Amniotic stem cell (primary cell): ENCODE measurements at places on chromosomes 5 and 9.

GRCh38 chr9:1294641-1295258 is 244.6 kb downstream of the DMRT2 start:
- DNase-seq, result no peak

- DNase-seq, result no peak
Observed at GRCh38 chr9:136501686-136502085, 18.8 kb upstream of the SEC16A start.

DNA sequence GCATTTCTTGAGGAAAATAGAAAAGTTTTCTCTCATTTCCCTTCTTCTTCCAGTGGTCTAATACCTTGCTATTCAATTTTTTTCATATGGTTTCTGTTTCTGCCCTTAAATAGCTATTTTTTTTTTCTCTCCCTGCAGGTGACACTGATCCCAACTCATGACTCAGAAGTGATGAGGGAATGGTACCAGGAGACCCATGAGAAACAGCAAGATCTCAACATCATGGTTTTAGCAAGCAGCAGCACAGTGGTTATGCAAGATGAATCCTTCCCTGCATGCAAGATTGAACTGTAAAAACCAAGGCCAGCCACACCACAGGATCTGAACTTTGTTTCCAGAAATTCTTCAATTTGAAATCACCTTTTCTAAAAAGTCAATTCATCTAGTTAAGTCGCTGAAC is 97.7 kb downstream of the MAP1B start:
- no peak for DNase-seq

DNA sequence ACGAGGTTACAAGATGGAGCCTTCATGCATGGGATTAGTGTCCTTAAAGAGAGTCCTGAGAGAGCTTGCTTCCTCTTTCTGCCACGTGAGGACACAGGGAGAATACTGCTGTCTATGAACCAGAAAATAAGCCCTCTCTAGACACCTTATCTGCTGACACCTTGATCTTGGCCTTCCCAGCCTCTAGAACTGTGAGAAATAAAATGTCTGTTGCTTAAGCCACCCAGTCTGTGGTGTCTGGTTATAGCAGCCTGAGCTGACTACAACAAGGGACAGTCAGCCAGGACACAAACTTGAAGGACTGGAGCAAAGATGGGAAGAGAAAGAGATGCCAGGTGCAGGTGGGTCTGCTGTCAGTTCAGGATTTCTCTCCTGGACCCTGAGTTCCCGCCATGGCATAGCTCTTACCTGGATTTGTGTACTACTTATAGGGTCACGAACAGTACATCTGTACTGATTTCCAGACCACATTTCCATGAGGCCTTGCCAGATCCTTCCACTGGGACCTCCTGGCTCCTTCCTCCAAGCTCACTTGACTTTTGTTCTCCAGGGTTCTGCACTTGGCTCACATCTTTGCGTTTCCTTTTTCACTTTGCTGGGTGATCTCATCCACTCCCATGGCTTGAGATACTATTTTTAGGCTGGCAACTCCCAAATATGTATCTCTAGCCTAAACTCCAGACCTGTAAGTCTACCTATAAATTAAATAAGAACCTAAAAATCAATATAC is 44.9 kb upstream of the LIFR start:
- no peak for DNase-seq

- DNase-seq, result peak; percentile 88
Observed at GRCh38 chr5:142215915-142216681, 107.5 kb downstream of the NDFIP1 start.

DNA sequence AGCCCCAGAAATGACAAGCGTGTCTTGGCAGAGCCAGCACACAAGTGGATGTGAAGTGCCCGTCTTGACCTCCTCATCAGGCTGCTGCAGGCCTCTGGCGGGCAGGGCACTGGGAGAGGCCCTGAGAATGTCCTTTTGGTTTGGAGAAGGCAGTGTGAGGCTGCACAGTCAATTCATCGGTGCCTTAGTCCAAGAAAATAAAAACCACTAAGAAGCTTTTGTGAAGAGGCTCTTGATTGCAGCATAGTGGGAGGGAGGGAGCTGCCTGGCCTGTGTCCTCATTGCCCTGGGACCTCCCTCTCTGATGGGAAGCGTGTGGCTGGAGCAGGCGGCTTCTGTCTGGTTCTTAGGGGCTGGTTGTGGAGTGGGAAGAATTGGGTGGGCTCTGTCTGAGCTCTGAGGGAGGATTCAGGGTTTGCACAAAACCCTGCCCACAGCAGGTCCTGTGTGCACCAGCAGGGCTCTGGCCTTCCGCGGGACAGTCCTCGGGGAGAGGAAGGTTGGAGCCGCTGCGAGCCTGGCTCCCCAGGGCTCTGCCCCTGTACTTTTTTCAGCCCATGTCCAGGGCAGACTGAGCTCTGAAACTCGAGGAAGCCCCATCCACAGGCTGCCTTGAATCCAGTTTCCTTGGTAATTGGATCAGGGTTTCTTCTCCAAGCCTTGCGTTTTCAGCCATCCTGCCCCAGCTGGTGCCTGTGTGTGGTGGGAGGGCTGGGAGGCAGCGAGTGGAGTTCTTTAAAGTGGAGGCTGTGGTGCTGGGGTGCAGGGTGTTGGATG is 1.1 kb downstream of the HRCT1 start:
- DNase-seq, result no peak

DNA sequence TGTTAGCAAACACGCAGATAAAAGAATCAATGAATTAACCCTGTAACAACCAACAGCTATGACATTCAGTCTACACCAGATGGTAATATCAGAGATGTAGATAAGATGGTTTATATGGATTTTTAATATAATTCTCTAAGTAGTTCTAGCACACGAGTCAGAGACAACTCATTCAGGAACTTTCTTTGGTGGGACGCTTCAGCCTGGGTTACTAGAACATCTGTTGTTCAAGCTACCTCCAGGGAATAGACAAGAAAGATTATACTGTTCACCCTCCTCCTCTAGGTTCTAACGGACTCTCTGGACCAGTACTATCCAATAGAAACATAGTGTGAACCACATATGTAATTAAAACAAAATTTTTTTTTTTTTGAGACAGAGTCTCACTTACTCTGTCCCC is 73.8 kb downstream of the RAPGEF1 start:
- DNase-seq, result no peak

GRCh38 chr5:135631391-135631790 is 52.6 kb upstream of the CXCL14 start:
- DNase-seq, result no peak

DNA sequence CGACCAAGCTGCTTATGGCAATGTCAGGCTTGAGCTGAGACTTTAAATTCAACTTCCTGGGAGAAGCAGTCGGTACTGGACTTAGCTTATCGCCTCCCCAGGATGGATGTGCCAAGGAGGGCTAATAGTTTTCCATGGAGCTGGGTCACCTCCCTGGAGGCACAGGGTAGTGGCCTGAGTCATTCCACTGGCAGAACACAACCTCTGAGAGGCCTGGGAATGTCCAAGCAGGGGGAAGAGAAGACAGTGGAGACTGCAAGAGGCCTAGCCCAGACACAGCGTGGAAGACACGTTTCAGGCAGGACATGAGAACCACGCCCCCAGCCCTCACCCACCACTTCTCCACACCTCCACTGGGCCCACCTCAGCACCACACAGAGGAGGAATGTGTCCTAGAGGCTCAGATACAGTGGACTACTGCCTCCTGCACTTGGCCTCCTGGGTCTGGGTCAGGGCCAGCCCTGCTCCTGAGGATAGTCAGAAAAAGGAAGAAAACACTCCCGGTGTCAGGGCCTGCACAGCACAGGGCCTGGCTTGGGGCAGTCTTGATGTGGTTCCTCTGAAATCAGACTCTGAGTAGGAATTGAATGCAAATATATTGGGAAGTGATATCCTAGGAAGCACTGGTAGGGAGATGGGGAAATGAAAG is 171.8 kb downstream of the FSTL4 start:
- no peak for DNase-seq

GRCh38 chr5:124843596-124843899 is 97.1 kb upstream of the ZNF608 start:
- no peak for DNase-seq

DNA sequence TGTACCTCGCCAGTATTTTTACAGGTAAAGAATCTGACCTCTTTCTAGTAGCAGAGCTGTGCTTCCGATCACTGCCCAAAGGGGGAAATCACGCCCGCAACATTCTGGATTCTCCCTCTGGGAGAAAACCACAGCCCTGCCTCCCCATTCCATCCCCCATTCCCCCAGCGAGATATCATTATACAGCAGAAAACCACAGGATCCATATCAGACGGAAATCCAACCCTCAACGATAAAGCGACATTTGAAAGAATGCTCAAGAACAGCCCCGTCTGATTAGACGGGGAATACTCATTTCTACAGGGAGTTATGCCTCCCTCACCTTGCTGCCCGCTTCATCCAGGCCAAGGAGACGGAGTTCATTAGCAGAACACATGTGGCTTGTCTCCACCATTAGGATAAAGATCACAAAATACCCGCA is 172.8 kb downstream of the COL23A1 start:
- DNase-seq, result no peak

DNA sequence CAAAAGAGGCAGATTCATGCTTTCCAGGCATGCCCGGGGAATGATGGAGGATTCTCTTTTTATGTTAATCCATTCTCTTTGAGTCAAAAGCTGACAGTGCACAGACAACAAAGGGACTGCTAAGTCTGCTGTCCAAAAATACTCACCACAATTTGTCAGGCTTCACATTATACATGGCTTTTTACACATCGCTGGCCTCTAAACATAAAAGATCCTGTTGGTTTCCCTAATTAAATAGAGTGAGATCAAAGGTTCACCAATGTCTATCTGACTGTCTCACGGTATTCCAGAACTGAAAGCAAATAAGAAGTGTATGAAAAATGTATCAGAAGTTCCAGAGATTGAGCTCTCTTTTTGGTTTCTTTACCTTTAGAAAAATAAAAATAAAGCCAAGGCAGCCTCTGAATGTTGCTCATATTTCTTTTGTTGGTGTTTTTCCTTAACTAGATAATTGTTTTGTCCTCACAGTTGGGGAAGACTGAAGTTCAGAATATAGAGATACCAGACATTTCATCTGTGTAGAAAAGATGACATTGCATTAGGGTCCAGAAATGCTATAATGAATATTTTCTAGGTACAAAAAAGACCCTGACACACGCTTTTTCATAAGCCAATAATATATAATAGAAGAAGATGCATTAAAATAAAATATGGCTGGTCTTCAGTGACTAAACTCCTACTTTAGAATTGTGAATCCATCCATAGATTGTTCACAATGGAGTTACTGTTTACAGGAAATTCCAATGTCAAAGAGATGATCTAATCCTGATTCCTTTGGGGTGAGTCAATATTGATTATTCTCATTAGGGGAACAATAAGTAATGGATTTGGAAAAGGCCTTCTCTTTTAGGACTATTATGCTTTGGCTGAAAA is 688.2 kb upstream of the CDH6 start:
- DNase-seq, result no peak

GRCh38 chr5:33321026-33321425 is 119.7 kb upstream of the TARS1 start:
- DNase-seq, result peak; percentile 80

GRCh38 chr5:138463419-138464007 is 1.8 kb upstream of the EGR1 start:
- peak; percentile 59 for DNase-seq

- no peak for DNase-seq
Observed at GRCh38 chr5:111855356-111855755, 98.4 kb upstream of the NREP start.

DNA sequence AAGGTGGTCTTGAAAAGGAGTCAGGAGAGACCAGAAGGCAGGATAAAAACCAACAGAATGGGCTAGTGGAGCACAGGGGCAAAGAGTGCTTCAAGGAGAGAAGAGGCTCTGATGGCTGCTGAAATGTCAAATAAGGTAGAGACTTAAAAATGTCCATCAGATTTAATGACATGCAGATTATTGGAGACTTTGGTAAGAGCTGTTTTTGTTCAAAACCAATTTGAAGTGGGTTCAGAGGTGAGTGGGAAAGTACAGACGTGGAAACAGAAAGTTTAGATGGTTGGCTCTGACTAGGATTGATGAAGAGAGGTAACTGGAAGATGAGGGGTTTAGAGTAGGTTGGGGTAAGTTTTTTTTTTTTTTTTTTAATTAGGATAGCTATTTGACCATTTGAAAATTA is 14.1 kb downstream of the SLC25A46 start:
- no peak for DNase-seq

- DNase-seq, result no peak
Observed at GRCh38 chr5:127673117-127673800, 24.4 kb downstream of the CTXN3 start.

DNA sequence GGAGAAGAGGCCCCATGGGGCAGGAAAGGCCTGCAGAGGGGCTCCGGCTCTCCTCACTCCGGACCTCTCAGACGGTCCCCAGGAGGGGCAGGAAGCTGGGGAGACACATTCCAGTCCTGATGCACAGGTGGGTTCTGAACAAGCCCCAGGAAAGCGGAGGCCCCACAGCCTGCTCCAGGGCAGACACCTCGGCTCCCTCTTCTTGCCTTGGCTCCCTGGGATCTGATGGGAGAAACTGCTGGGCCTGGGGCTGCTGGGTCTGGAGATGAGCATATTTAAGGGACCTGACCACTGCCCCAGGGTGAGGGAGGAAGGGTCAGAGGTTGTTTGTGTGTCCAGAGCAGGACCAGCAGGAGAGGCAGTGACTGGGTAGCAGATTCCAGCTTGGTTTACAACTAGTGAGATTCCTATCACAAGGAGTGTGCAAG is 1.2 kb downstream of the CORO2A start:
- DNase-seq, result no peak

- DNase-seq, result no peak
Observed at GRCh38 chr9:117415358-117415914, 579 bp upstream of the ASTN2 start.

GRCh38 chr9:133506653-133507038 is 18.1 kb downstream of the MYMK start:
- no peak for DNase-seq

DNA sequence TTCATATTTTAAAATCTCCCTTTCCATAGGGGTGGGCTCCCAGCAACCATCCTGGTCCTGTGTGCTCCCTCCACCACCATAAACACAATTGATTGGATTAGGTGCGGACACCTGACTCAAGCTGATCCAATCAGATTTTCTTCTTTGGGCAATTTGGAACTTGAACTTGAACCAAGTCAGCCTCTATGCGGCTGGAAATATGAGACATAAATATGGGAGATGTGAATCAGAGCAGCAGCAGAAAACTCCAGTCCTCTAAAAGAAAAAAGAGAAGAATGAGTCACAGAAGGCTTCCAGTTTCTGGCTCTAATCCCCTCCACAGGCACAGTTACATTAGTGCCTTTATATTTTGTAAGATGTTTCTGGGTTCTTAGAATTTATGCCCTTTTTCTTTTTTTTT is 306.6 kb downstream of the MLLT3 start:
- peak; percentile 62 for DNase-seq

DNA sequence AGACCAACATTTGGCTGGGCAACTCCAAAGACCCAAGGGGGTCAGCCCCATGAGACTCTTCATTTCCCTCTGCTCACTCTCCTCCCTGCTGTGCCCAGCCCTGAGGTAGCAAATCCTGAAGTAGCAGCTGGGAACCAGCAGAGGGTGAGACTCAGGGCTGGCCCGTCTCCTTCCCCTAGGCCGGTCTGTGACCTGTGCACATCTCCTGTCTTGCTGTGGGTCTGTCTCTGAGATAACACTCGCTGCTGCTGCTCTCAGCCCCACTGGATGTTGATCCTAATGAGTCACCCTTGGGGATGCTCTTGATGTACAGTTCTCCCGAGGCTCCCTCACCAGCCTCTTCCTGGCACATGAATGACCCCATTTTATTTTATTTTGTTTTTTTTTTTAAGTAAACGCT is 7.3 kb upstream of the OR2V1 start:
- no peak for DNase-seq
